ENCODE measurements at places on chromosomes 5 and 9. TPM values are rescaled to one million over a fixed set of nuclear protein-coding genes. Genes with fewer than 3 reads are reported as not detected.
A peak's percentile ranks its signal among the peaks of the same experiment; 100 is the strongest.

- peaks cover 2% of the 10 kb centered on the region for H3K27me3 ChIP-seq
- no peak for DNase-seq
- H3K27ac ChIP-seq = no peak overlapping the region
- no peaks in the 10 kb centered on the region for H3K4me1 ChIP-seq
- H3K4me3 ChIP-seq = no peak overlapping the region
Observed at GRCh38 chr5:144812763-144813162, 642.1 kb downstream of the KCTD16 start.

DNA sequence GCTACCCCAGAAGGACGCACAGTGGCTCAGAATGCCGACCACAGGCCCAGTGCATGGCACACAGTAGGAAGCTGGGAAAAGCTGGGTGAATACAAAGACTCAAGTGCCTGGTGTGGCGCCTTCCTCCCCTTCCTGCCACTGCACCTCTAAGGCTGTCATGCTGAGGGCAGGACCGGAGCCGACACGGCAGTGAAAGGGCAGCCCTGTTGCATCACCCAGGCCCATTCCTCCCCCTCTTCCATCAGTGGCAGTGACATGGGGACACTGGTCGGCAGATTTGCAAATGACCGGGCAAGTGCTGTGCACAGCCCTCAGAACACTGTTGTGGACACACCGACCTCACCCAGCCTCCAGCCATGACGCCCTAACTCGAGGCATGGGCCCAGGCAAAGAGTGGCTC is 84.0 kb downstream of the STK10 start:
- peak overlapping the region; percentile 70 for H3K4me3 ChIP-seq
- peaks cover 67% of the 10 kb centered on the region for H3K4me1 ChIP-seq
- no peaks in the 10 kb centered on the region for H3K27me3 ChIP-seq
- peak; percentile 79 for DNase-seq
- peak overlapping the region; percentile 98 for H3K27ac ChIP-seq

DNA sequence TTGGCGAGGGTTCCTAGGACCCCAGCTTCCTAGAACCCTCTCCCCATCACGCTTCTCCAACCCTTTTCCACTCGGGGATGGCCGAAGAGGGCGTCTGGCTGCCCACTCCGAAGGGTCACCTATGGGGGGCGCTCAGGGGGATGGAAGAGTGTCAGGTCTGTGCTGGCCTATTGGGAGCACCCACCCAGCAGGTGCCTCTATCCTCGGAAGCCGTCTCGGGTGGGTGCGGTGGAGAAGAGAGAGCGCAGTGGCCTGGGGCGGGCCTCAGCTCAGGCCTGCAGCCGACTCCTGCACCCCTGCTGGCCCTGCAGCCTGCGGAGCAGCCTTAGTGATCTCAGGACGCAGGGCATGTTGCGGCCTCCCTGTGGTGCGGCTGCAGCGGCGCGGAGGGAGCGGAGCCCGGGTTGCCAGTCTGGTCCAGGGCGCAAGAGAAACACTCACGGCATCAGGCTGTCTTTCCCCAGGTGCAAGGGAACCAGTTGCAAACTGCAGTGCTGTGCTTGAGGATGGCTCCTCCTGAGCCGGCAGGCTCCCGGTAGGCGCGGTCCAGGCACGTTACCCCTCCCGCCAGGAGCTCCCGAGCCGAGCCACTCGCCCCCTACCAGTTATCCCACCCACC is 1.5 kb upstream of the IRX2 start:
- DNase-seq = no peak
- H3K27me3 ChIP-seq = no peaks in the 10 kb centered on the region
- H3K27ac ChIP-seq = no peak overlapping the region
- peaks cover 5% of the 10 kb centered on the region for H3K36me3 ChIP-seq
- peaks cover 55% of the 10 kb centered on the region for H3K4me1 ChIP-seq

DNA sequence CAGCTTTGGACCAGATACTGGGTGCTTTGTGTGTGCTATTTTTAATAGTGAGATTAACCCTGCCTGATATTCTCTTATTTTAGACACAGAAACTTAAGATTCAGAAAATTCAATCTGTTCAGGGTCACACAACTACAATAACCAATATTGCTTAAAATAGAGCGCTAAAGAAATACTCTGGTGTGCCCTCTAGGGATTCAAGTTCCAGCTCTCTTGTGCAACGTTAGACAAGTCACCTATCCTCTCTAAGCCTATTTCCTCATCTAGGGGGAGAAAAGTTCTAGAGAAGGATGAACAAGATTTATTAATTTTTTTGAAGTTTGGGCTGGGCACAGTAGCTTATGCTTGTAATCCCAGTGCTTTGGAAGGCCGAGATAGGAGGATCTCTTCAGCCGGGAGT is 2.1 kb upstream of the SCAI start:
- peaks cover 11% of the 10 kb centered on the region for H3K4me1 ChIP-seq
- H3K4me3 ChIP-seq = no peak overlapping the region
- H3K27me3 ChIP-seq = no peaks in the 10 kb centered on the region

DNA sequence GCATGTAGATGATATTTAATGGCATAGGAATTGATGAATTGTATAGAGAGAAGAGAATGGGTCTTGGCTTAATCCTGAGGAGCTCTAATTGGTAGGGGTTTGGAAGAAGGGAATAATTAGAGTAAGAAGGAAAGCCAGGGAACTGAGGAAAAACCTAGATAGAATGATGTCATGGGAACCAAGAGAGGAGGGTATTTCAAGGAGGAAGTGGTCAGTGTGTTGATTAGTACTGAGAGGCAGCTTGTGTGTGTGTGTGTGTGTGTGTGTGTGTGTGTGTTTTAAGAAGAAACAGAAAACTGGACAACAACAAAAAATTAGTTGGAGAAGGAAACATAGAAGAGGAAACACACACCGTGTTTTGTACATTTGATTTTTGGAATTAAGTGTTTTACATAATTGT is 42.8 kb downstream of the MAST4 start:
- H3K27me3 ChIP-seq = peaks cover 8% of the 10 kb centered on the region
- peaks cover 15% of the 10 kb centered on the region for H3K4me1 ChIP-seq
- DNase-seq = no peak
- H3K27ac ChIP-seq = no peak overlapping the region
- no peak overlapping the region for H3K4me3 ChIP-seq

Gene SPATA31C1
- total RNA-seq = not detected

Gene FBXL7
- 32.6 TPM for total RNA-seq

GRCh38 chr5:39022151-39022550 is 52.0 kb downstream of the RICTOR start:
- H3K4me1 ChIP-seq = peaks cover 18% of the 10 kb centered on the region
- H3K27ac ChIP-seq = no peak overlapping the region
- H3K36me3 ChIP-seq = peaks cover 16% of the 10 kb centered on the region

- peaks cover 19% of the 10 kb centered on the region for H3K36me3 ChIP-seq
- no peak overlapping the region for H3K4me3 ChIP-seq
- peak overlapping the region; percentile 74 for H3K27ac ChIP-seq
- no peak for DNase-seq
- no peaks in the 10 kb centered on the region for H3K27me3 ChIP-seq
Observed at GRCh38 chr5:151150471-151151262, 6.9 kb downstream of the ANXA6 start.

DNA sequence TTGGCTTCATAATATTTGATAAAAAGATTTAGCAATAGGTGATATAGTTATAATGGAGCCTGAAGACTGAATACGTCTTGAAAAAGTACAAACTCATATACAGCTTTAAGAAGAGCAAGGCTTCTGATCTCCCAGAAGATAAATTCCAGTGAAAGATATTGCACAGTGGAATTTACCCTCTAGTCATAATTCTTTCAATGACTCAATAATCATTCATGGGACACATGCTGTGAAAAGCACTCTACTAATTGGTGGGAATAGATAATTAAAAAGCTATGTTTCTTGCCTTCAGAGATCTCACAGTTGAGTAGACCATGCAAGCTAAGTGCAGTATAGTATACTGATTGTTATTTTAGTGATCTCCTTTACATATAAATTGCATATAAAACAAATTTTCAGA is 538.6 kb upstream of the CYLC2 start:
- H3K27me3 ChIP-seq = no peaks in the 10 kb centered on the region
- no peak for DNase-seq
- no peak overlapping the region for H3K27ac ChIP-seq
- no peaks in the 10 kb centered on the region for H3K36me3 ChIP-seq
